ENCODE measurements at places on chromosomes 7 and 10.

- DNase-seq, result no peak
Measured at GRCh38 chr10:15201589-15202300, 33.3 kb upstream of the NMT2 start.

- DNase-seq, result no peak
Measured at GRCh38 chr10:22623633-22624253, 90.6 kb downstream of the PIP4K2A start.

DNA sequence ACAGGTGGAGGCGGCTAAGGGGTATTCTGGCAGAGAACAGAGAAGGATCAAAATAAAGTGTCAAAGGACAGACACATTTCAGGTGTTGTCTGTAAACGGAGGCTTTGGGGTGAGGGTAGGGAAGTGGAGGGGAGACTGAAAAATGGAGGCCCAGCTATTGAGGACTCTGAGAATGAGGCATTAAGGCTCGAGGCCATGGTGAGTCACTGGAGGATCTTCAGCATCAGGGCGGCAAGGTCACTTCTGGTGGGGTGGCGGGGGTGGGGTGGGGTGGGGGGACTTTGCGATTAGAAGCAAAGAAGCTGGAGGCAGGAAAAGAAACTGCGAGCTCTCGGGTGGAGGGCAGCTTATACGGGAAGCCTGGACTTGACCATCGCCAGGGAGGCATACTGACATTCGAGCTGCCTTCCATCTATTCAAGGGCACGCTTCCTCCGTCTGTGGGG is 58.4 kb upstream of the PCGF5 start:
- DNase-seq, result no peak

DNA sequence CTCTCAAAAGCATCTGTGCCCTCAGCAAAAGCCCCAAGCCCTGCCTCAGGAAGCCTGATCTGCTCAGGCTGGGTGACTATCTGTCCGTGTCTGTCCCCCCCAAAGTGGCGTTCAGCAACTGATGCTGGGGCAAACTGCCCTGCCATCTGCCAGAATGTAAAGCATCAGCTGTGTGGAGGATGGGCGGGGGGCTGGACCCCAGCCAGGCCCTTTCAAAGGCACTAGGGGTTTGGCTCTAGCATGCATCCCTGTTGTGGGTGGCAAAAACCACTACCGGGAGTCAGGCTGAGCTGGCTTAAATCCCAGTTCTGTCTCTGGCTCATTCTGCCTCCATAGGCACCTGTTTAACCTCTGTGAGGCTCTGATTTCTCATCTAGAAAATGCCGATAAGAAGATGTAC is 35.5 kb downstream of the GPRIN2 start:
- no peak for DNase-seq

DNA sequence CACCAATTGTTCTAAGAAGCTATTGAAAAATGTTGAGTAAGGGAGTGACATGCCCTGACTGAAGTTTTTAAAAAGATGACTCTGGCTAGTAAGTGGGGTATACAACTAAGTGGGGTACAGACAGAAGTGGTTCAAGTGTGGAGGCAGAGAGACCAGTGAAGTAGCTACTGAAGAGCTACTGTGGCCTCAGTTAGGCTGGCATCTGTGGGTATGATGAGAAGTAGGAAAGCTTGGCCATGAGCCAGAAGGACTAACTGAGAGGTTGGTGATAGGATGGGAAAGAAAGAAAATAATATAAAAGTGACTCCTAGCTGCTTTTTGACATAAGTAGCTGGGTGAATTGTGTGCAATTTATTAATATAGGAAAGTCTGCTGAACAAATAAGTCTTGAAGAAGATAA is 176.6 kb downstream of the SEMA3D start:
- no peak for DNase-seq

DNA sequence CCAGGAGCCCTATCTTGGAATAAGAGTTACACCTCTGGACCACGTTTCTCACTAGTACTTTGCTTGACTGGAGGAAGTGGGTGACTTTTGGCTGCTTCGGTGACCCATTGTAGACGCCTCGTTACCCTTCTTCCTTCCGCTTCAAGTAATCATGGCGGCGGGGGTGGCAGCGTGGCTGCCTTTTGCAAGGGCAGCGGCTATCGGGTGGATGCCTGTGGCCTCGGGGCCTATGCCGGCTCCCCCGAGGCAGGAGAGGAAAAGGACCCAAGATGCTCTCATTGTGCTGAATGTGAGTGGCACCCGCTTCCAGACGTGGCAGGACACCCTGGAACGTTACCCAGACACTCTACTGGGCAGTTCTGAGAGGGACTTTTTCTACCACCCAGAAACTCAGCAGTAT is 1.5 kb downstream of the KCND2 start:
- no peak for DNase-seq

- no peak for DNase-seq
Measured at GRCh38 chr10:125133696-125134482, 26.5 kb downstream of the CTBP2 start.

DNA sequence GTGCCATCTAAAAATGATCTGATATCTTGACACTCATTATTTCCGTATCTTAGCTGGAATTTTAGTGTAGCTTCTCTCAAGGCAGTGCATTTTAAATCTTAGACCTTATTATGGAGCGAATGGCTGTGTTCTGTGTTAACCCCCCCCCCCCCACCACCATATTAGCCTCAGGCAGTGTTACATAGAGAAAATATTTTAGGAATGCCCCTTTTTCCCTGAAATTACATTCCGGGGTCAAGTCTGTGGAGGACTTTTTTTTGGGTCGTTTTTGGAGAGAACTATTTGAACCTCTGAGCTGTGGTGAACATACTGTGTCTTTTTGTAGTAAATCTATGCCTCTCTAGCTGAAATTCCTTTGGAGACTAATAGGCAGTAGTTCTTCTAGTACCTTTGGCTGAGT is 3.1 kb downstream of the CCDC126 start:
- DNase-seq, result no peak

- no peak for DNase-seq
Measured at GRCh38 chr10:2036209-2036608, 298.9 kb upstream of the ADARB2 start.

DNA sequence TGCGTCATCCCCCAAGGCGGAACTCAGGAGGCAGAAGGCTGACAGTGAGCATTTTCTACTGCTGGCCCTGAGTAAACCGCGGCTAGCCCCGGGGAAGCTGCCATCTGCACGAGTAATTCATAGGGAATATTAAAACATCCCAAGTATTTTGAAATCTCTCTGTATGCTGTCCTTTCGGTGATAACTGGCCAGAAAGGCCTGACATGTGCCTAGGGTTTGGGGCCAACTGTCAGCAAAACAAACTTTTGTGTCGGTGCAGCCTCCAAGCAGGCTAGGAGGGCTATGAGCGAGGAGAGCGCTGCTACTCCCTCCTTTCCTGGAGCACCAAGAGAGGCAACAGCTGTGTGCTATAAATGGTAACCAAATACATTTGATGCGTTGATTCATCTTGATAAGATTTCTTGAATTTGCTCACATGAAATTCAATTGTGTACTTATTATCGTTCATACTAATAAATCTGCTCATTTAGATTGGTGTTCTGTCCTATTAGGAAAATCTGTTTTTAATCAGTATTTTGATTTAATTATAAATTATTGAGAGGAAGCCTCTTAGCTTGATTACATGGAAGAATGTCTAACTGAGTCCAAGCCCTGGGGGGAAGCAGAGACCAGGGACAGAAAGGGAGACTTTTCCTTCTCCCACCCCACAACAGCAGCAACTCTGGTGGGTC is 124.4 kb upstream of the NPS start:
- no peak for DNase-seq

DNA sequence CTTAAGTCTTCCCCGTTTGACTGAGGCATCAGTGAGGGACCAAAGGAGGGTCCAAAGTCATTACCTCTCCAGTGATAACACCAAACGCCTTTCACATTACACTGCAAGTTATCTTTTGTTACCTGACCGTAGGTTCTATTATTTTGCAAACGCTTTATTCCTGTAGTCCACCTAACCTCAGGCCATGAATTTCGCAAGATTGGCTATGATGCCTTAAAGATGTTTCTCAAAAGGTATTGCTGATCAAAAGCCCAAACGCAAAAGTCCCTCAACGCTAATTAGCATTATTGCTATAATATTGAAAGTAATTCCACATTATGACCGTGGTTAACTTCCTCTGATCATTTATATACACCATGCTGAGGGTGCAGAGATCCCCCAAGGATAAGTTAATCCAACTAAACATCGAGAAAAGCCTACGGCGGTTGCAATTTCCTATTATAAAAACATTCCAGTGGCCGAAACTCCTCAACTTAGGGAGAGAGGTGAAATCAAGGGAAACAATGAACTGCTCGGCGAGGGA is 649 bp downstream of the DNA2 start:
- DNase-seq, result no peak

GRCh38 chr7:29478226-29478625 is 85.4 kb upstream of the PRR15 start:
- DNase-seq, result no peak

DNA sequence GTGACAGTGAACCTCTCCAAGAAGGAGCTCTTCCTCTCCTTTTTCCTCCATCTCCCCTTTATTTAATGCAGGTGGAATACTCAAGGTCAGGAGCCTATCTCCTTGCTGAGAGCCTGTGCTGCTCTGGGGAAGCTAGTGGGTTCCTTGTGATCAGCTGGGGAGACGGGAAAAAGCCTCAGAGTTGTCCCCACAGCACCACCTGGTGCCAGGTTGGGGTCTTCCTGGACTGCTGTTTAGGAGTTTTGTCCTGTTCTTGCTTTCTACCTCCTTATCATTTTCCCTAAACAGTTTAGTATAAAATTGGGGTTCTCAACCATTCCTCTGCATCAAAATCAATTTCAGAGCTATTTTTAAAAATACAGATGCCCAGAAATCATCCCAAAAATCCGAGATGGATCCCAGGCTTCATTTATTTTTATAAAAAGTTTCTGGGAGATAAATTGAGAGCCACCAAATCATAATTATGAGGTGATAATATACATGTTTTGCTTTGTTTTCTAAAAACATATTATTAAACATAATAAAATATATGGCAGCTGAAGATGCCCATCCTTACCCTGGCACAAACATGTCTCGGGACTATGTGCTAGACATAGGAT is 44.3 kb downstream of the MACC1 start:
- no peak for DNase-seq

GRCh38 chr10:3622427-3622826 is 162.6 kb downstream of the KLF6 start:
- no peak for DNase-seq

- no peak for DNase-seq
Measured at GRCh38 chr7:130935564-130936157, 201.7 kb upstream of the KLF14 start.

GRCh38 chr7:19853261-19853832 is 79.9 kb upstream of the TMEM196 start:
- no peak for DNase-seq

DNA sequence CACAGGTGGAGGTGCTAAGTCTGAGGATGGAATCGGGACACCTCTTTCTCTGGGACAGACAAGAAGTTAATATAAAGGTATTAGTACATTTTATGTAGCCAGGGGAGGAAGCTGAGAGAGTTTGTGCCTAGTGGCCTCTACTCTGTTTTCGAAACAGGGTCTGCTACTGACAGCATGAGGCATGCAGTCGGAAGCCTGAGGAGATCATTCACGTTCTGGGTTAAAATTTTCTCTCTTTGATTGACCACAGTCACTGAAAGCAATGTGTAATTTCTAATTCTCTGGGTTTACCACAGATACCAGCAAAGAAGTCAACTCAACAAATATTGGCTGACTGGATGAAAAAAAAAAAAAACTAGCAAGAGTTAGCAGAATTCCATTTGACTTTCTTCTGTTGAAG is 53.3 kb upstream of the KCTD7 start:
- DNase-seq, result no peak

DNA sequence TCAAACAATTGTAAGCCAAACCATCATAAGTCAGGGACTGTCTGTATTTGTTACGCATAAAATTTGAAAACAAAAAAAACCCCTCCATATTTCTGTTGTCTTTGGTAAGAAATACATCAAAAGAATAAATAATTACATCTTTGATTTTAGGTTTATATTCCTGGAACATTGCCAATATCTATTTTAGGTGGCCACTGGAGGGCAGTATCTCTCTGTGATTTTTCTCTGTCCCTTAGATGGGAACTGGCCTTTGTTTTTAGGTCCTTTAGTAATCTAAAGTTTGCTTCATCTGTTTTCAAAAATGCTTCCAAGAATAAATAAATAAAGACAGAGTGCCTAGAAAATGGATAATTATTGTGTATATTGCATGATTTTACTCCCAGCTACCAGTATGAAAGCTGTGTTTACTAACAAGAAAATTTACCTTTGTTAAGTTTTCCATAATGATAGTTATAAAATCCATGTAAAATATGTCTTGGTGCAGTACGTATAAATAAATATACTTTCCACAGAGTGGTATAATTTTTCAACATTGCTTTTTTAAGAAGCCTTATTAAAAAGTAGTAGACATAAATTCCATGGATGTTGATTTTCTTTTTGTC is 64.2 kb downstream of the PHYHIPL start:
- no peak for DNase-seq

GRCh38 chr10:118687472-118687871 is 67.3 kb downstream of the CACUL1 start:
- DNase-seq, result no peak

- no peak for DNase-seq
Measured at GRCh38 chr10:132466520-132467463, 69.8 kb downstream of the PWWP2B start.
